ENCODE measurements at places on chromosomes 5 and 9.

- no peak for DNase-seq
Measured at GRCh38 chr5:39024884-39025283, 49.3 kb downstream of the RICTOR start.

DNA sequence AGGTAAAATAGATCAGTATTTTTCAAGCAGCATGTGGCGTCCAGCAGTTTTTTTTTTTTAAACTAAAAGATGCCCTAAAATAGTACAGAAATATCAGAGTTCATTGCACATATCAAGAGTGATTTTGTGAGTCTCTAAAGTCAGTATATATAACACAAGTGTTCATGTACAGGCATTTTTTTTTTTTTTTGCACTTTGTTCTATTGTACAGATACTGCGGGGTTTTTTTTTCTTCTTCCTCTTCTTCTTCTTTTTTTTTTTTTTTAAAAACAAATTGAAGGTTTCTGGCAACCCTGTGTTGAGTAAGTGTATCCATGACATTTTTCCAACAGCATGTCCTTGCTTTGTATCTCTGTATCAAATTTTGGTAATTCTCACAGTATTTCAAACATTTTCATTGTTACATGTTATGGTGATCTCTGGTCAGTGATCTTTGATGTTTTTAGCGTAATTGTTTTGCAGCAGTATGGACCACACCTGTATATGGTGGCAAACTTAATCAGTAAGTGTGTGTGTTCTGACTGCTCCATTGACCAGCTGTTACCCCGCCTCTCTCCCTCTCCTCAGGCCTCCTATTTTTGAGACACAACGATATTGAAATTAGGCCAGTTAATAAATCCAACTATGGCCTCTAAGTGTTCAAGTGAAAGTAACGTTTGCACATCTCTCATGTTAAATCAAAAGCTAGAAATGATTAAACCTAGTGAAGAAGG, 76.8 kb downstream of the TRIO start:
- DNase-seq = no peak

- no peak for DNase-seq
Measured at GRCh38 chr5:65172486-65173129, 309.1 kb downstream of the ADAMTS6 start.

DNA sequence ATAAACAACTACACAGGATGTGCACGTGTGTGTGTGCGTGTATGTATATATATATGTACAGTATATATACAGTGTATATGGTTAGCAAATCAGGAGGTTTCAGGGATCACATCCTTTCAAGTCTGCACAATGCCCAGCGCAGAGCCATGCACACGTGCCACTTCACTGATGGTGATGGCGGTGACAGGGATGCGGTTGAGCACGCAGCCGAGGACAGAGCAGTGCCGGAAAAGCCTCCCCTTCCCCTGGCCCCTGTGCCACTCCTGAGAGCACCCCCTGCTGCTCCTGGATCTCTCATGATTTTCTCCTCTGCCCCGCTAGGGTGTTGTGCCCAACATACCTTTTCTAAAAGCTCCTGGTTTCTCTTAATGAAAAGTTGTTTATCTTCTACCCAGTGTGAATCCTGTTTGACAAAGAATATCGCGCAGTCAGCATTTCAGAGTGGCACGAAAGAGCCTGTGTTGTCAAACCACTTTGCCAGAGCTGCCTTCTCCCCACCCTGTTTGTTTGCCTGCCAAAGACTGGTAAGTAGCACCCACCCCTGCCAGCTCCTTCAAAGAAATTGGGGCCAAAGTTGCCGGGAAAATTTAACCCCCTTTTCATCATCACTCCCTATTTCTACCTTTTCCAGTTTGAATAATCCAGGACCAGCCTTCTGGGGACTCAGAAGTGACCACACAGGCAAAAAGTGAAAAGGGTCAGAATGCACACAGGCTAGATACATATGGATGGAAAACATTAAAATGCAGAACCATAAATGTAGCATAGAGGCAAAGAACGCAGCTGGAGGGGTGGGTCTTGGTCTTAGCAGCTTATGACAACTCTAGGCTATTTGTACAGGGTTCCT, 126.2 kb upstream of the DPYSL3 start:
- DNase-seq = no peak

DNA sequence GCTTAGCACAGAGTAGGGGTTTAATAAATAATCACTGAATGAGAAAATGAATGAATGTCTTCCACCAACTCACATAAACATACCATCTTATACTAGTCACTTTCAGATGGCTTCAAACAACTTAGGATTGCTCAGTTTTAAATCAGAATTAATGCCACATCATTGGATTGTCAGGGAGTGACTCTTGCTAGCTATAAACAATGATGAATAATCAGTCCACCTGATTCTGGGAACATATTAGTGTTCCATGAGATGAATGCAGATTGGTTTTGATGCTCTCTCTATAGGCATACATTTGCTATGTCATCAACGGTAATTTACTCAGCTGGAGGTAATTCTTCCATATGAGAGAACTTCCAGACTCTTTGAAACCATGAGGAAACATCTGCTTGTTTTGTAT, 97.4 kb downstream of the CDH9 start:
- DNase-seq = no peak

DNA sequence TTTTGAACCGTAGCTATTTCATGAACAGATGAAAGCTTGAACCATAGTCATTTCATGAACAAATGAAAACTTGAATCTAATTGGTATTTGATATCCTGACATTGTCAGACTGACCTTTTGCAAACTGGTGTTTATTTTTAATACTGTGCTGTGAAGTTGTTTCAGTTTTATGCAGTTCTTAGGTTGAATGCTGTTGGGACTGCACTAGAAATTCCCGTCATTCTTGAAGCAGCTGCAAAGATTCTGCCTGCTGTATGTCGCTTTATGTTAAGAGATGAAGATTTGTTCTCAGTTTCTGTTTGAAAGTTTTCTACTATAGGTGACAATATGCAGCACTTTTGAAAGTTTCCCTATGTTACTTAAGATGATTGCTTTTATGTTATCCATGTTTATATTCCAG, 22.5 kb upstream of the FAM120AOS start:
- no peak for DNase-seq

DNA sequence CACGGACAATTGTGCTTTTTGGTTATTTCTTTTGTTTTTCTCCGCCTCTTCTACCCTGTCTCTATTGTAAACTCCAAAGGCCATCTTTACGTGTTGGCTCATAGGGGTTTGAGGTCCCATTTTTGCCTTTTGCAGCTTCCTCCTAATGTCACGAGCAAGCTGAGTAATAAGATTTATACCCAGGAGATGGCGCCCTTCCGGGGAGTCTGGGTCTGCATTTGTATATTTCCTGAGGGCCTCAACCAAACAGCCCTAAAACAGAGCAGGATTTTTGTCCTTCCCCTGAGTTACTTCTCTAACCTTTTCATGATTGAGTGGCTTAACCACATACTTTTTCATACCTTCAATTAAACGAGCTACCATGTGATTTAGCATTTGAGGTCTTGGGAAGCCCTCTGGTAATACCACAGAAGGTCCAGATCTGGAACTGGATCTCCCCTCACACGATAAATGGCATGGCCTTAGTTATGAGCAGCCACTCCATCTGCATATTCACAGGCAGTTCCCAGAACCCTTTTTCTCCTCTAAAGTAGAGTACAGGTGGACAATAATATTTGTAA, 11.2 kb upstream of the CFAP95 start:
- no peak for DNase-seq

DNA sequence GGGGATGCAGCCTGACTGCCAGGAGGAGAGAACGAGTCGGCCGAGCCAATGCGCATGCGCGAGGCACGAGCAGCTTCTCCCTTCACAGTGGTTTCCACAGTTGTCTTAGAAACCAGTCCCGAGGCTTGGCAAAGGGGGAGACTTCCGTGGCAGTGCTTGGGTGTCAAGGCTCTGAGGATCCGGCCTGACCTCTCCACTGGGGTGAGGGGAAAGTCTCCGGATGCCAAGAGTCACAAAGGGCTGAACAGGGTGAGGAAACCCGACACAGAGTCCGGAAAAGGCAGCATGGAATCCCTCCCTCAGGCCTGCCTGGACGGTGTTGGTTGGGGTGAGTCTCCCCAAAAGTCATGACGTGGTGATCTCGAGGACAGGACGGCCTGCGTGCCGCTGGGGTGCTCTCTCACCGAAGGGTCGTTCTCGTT, 475.5 kb downstream of the SPATA31A7 start:
- no peak for DNase-seq

DNA sequence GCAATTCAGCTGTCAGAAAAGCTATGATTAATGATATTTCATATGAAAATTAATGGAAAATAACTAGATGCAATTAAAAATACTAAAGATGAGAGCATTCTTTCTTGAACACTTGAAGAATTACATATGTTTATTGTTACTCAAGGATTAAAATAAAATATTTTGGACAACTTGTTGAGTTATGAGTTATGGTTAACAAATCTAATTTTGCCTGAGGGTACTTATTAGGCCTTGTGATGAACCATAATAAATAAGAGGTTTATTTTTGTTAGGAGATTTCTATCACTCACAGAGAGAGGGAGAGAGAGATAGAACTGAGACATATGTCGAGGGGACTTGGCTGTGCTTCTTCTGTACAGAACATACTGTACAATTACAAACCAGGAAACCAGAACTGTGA, 183.7 kb downstream of the ISL1 start:
- no peak for DNase-seq

- DNase-seq = no peak
Measured at GRCh38 chr5:77643654-77644370, 5.3 kb upstream of the OTP start.

- no peak for DNase-seq
Measured at GRCh38 chr5:110894805-110895204, 156.0 kb downstream of the SLC25A46 start.

DNA sequence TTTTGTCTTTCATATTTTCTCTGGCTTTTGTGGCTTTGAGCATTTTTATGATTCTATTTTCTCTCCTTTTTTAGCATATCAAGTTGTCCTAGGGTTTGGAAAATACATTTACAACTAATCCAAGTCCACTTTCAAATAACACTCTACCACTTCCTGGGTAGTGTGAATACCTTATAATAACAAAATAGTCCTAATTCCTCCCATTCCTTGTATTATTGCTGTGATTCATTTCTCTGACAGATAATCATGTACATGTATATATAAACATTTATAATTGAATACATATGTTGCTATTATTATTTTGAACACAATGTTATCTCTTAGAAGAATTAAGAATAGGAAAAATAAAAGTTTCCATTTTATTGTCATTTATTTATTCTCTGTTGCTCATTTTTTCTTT, 14.9 kb upstream of the ADAM19 start:
- no peak for DNase-seq

GRCh38 chr5:23164971-23165370, 311.8 kb upstream of the CDH12 start:
- DNase-seq = no peak

DNA sequence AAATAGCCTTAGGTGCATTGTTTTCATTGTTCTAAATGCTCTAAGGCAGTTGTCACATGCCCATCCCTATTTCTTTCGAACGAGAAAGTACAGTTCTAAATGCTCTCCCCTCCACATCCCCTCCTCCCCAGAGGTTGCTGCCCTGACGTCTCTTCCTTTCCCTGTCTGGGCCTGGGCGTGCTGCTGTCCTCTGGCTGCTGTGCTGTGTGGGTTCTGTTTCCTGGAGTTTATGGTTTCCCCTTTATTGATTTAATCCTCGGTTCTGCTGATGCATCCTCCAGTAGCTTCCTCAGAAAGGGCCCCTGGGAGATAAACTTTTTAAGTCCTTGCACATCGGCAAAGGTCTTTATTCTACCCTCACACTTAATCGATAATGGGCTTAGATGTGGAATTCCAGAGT, 48.8 kb downstream of the MVB12B start:
- DNase-seq = no peak

- no peak for DNase-seq
Measured at GRCh38 chr5:149588936-149589335, 7.6 kb downstream of the ARHGEF37 start.

DNA sequence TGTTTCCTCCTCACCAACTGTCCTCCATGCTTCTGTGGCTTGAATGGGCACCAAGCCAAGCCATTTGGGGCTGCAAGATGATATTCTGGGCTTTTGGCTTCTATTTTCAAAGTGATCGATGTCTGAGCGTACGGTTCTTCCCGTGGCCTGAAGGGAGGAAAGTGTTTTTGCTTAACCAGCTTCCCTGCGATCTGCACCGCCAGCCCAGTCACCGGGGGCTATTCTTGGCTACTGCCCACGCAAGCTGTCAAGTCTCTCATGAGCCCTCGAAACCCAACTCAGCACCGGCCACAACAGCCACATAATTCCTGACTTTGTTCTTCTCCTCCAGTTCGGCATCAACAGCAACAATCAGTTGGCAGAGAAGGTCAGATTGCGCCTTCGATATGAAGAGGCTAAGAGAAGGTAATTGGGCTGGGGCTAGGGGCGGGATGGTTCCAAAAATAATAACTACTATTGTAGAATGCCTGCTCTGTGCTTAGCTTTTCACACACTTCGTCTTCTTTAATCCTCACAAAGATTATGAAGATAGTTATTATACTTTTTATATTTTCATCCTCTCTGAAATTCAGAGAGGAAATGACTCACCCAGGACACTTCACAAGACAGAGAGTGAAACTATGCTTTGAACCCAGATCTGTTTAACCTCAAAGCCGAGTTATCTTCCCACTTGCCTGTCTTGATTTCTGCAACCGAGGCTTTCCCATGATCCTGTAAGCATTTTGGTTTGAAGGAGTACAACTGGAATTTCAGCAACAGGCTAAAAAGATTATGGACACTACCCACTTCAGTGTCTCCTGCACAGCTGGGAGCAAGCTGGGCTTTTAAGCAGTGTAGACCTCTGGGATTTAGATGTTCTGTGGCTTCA, 76.4 kb upstream of the RARS1 start:
- DNase-seq = no peak

DNA sequence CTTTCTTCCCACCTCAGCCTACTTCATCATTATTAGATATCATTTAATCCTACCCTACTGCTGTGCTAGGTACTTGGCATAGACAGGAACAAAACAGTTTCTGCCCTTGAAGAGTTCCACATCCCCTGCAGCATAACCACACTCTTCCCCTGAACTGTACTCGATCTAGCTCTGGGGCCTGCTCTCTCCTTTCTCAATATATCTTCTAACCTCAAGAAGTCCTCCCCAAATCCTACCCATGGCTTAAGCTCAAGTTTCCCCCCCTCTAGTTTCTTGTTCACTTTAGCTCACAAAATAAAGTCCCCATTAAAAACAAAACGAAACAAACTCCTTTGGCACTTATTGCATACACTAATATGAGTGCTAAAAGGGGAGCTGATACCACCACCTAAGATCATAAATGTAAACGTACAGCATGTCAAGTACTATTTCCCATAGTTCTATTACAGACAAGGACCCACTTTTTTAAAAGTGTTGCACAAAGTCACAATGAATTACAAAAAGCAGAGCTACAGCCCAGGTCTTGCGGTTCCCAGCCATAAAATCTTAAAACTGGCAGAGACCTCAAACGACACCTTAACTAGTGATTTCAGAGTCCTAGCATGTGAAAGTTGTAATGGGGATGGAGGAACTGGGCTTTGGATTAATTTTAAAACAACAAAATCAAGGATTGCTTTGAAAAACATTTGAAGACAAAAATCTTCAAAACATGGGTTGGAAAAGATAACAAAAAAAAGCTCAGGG, 80.7 kb downstream of the PTPDC1 start:
- DNase-seq = no peak

DNA sequence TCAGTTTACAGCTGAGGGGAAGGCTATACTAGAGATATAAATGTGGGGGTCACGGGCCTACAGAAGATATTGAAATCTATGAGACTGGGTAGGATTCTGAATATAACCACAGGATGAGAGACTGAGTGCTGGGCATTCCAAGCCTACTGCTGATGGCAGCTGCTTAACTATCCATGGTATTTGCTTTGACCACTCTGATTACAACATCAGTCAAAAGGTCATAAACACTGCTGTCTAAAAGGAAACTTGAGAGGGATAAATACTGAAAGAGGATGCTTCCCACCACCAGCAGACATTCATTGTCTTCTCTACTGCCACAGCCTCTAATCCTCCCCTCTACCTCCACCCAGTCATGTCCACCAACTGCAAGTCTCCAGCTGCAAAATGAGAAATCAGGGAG, 3.8 kb downstream of the ZNF622 start:
- DNase-seq = no peak

All from stimulated activated CD8-positive, alpha-beta memory T cell treated with anti-CD3 and anti-CD28 coated beads, Interleukin-15, amount 100 ng/mL, for 24 hours (primary cell).